A549 treated with GW870086 at 1 μM for 4 hours (cell line): ENCODE measurements at places on chromosomes 5 and 9. TPM values are rescaled to one million over a fixed set of nuclear protein-coding genes. Genes with fewer than 3 reads are reported as not detected.

Gene PNPLA7
- total RNA-seq, result 0.45 to 1.0 TPM (median 0.69 TPM) in 5 replicates

Gene CCL21
- total RNA-seq, result not detected in 5 replicates

Gene SCGB3A2
- total RNA-seq, result not detected in 5 replicates

Gene TRPM6
- 1.5 to 2.0 TPM (median 1.9 TPM) in 5 replicates for total RNA-seq

Gene DIAPH1
- 90.1 to 106 TPM (median 102 TPM) in 5 replicates for total RNA-seq

Gene RECK
- 6.3 to 7.3 TPM (median 6.5 TPM) in 5 replicates for total RNA-seq

Gene FBXW2
- 33.9 to 45.8 TPM (median 38.5 TPM) in 5 replicates for total RNA-seq

Gene SELENOP
- 0.23 to 0.49 TPM (median 0.31 TPM) in 5 replicates for total RNA-seq

Gene GHR
- total RNA-seq, result 0.03 to 0.07 TPM (median 0.06 TPM) in 4 of 5 replicates, not detected in the other

Gene PCDHA4
- total RNA-seq, result 1.6 to 2.2 TPM (median 2.0 TPM) in 5 replicates

Gene ZNF658
- 1.5 to 2.4 TPM (median 2.1 TPM) in 5 replicates for total RNA-seq

Gene HTR4
- not detected in 5 replicates for total RNA-seq

Gene RAB3C
- total RNA-seq, result 0.23 TPM in 1 of 5 replicates, not detected in the others

Gene MYOT
- total RNA-seq, result not detected in 5 replicates

Gene LRRC19
- not detected in 5 replicates for total RNA-seq

Gene NR4A3
- 1.5 to 3.2 TPM (median 2.1 TPM) in 5 replicates for total RNA-seq

Gene EGR1
- total RNA-seq, result 8.5 to 13.4 TPM (median 10.9 TPM) in 5 replicates

Gene PPP2R2B
- total RNA-seq, result 0.06 to 0.23 TPM (median 0.14 TPM) in 4 of 5 replicates, not detected in the other

Gene PHYHD1
- total RNA-seq, result 0.48 TPM in 1 of 5 replicates, not detected in the others

Gene LHX2
- total RNA-seq, result 2.8 to 5.3 TPM (median 3.9 TPM) in 5 replicates

Gene SLC6A18
- not detected in 5 replicates for total RNA-seq

Gene LCP2
- 0.08 TPM in 1 of 5 replicates, not detected in the others for total RNA-seq

Gene VLDLR
- total RNA-seq, result 17.6 to 21.6 TPM (median 20.8 TPM) in 5 replicates

Gene FIBCD1
- total RNA-seq, result 11.5 to 18.2 TPM (median 15.7 TPM) in 5 replicates

Gene PCDHB14
- total RNA-seq, result 0.02 to 0.13 TPM (median 0.07 TPM) in 5 replicates

Gene ANKRA2
- total RNA-seq, result 6.7 to 11.8 TPM (median 11.4 TPM) in 5 replicates

Gene LCN1
- 0.18 TPM in 1 of 5 replicates, not detected in the others for total RNA-seq

Gene TGFBI
- total RNA-seq, result 1,294 to 1,839 TPM (median 1,618 TPM) in 5 replicates

Gene PLEKHG4B
- 0.77 to 1.6 TPM (median 1.1 TPM) in 5 replicates for total RNA-seq

Gene WHRN
- 4.4 to 7.5 TPM (median 6.8 TPM) in 5 replicates for total RNA-seq

Gene WASHC1
- 7.1 to 12.4 TPM (median 10.7 TPM) in 5 replicates for total RNA-seq

Gene GRAMD2B
- total RNA-seq, result 0.81 to 1.5 TPM (median 0.98 TPM) in 5 replicates

Gene RXRA
- 27.3 to 41.7 TPM (median 34.8 TPM) in 5 replicates for total RNA-seq

Gene KCNMB1
- total RNA-seq, result not detected in 5 replicates

Gene ELAVL2
- 0.06 to 0.16 TPM in 2 of 5 replicates, not detected in the others for total RNA-seq

Gene PPP3R2
- not detected in 5 replicates for total RNA-seq

Gene PCDHGA2
- 0.45 to 0.72 TPM (median 0.70 TPM) in 5 replicates for total RNA-seq

Gene PAEP
- 0.41 to 0.47 TPM (median 0.45 TPM) in 4 of 5 replicates, not detected in the other for total RNA-seq

Gene FSTL4
- total RNA-seq, result 4.0 to 5.1 TPM (median 4.5 TPM) in 5 replicates

Gene MUSK
- total RNA-seq, result not detected in 5 replicates

Gene MCC
- total RNA-seq, result 0.19 to 0.33 TPM (median 0.20 TPM) in 5 replicates

Gene GPR151
- total RNA-seq, result not detected in 5 replicates
